ENCODE measurements at places on chromosomes 16 and 17. TPM values are rescaled to one million over a fixed set of nuclear protein-coding genes. Genes with fewer than 3 reads are reported as not detected.

The KRTAP9-8 gene
- total RNA-seq, result 8.5 TPM

The FNDC8 gene
- not detected for total RNA-seq

The HBZ gene
- 8.4 TPM for total RNA-seq

The ITGAL gene
- 6.1 TPM for total RNA-seq

The GAST gene
- not detected for total RNA-seq

The RIPOR1 gene
- total RNA-seq, result 19.1 TPM

The SDR42E1 gene
- 7.2 TPM for total RNA-seq

The PLA2G10 gene
- total RNA-seq, result not detected

The CHST5 gene
- 0.10 TPM for total RNA-seq

The TMC8 gene
- 3.4 TPM for total RNA-seq

The SNAI3 gene
- total RNA-seq, result 0.79 TPM

The ACSM5 gene
- total RNA-seq, result 0.79 TPM

The SLFN12L gene
- 1.6 TPM for total RNA-seq

The JMJD8 gene
- total RNA-seq, result 18.1 TPM

The CLDN9 gene
- total RNA-seq, result 0.39 TPM

The ZCCHC14 gene
- total RNA-seq, result 16.9 TPM

The DCTPP1 gene
- total RNA-seq, result 14.3 TPM

The PIGL gene
- total RNA-seq, result 27.1 TPM

All from skin of body (tissue), 3 donors.